ENCODE measurements at places on chromosomes 4 and X.
A peak's percentile ranks its signal among the peaks of the same experiment; 100 is the strongest.

- no peak for DNase-seq
Measured at GRCh38 chr4:145540235-145540634, 58.6 kb downstream of the SMAD1 start.

DNA sequence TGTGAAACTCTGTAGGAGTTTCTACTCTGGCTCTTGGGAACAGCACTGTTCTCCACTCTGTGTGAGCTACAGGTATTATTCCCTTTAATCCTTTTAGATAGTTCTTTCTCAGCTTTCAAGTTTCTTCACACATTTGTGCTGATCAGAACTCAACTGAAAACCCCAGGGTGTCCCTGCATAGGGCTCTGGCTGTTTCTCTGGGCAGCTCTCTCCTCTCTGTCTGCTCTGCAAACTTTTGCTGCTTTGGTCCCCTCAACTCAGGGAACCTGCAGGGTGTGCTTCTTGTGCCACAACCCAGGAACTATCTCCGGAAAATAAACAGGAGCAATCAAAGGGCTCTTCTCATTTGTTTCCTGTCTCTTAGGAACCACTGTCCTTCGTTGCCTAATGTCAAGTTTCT, 196.6 kb upstream of the GABRA2 start:
- no peak for DNase-seq

- DNase-seq: no peak
Measured at GRCh38 chrX:94576367-94577004, 902.5 kb downstream of the FAM133A start.

- no peak for DNase-seq
Measured at GRCh38 chr4:158710814-158711213, 12.4 kb downstream of the PPID start.

DNA sequence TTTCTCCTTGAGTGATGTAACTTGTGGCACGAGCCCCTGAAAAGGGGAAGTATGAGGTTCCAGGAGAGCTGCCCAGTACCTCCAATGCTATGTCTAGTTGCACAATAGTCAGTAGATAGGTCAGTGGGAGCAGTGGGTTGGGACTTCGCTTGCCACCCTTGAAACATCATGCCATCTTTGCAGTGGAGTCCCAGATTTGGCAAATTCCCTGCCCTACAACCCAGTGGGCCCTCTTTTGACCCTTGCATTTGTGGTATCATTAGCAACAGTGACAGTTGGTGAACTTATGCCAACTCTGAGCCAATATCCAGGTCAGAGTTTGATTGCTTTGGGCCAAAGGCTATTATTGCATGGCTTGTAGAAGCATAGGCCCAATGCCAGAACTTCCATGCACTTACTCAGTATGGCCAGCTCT, 12.3 kb downstream of the FHL1 start:
- DNase-seq: no peak

DNA sequence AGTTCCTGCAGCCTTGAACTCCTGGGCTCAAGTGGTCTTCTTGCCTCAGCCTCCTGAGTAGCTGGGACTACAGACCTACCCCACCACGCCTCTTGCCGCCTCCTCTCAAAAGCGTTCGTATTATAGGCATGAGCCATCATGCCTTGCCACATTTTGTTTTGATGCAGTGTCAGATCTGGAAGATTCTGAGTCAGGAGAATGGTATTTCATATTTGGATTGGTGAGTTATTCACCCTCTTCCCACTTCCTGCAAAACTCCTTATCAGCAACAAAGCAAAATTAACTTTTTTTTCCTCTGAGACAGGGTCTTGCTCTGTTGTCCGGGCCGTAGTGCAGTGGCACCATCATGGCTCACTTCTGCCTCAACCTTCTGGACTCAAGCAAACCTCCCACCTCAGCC, 29.6 kb downstream of the REST start:
- DNase-seq: no peak

- DNase-seq: no peak
Measured at GRCh38 chr4:47736146-47736545, 101.7 kb downstream of the CORIN start.

- DNase-seq: no peak
Measured at GRCh38 chr4:72358483-72358882, 210.5 kb downstream of the ADAMTS3 start.

DNA sequence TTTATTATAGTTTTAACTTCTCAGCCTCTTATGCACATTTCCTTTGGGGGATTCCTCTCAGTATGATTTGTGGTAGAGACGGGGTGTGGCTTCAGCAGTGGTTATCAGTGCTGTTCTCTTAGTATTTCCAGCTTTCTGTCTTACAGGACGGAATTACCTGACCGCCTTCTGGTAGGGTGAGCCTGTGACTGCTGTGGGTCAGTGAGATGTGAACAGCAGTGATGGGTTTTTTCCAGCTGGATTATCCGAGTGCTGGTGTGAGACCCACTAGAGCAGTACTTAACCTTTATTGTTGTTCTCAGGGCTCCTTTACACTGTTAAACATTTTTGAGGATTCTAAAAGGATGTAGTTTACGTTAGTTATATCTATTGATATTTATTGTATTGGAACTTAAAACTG, 135.2 kb downstream of the SLIT2 start:
- DNase-seq: no peak

GRCh38 chrX:29082558-29082957, 495.3 kb downstream of the IL1RAPL1 start:
- DNase-seq: no peak

DNA sequence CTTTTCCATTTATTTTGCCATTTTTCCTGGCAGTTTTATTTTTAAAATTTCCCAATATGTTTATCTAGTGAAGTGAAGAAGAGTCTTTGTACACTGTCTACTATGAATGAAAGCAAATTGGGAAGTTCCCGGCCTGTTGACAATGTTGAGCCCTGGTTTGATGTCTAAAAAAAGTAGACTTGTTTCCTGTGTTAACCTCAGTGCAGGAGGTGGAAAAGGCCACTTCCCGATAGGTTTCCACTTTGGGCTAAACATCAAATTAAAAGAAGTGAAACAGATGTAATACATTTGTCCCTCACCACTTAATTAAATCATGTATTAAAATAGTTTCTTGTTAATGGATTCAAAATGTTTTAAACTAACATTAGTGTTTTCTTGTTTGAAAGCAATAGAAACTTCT, 30.0 kb downstream of the BBS12 start:
- no peak for DNase-seq

DNA sequence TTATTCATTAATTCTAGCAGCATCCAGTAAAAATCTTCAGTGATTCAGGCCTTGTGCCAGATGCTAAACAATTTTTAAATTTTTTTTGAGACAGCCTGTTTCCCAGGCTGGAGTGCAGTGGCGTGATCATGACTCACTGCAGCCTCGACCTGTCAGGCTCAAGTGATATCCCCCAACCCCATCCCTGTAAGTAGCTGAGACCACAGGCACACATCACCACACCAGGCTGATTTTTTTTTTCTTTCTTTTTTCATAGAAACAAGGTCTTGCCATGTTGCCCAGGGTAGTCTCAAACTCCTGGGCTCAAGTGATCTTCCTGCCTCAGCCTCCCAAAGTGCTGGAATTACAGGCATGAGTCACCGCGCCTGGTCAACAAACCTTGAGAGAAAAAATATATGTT, 705.5 kb downstream of the ARAP2 start:
- DNase-seq: no peak

DNA sequence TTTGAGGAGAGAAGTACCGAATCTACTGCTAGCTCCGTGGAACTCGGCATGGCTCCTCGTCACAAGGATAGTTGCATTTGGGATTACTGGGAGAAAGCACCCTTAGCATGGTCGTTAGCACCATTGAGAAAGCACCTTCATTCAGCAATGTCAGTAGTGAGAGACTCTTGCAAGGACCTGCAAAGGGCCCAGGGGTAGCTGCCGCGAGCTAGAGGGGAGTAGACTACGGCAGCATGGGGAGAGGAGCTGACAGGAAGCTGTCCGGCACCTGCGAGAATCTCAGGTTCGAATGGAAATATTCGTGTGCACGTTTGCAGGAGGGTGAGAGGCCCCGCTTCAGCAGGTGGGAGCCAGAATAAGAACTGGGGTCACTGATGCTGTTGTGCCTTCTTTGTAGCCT, 20.2 kb downstream of the TLR10 start:
- no peak for DNase-seq

GRCh38 chrX:17968367-17968766, 107.3 kb upstream of the RAI2 start:
- DNase-seq: no peak

- peak; percentile 51 for DNase-seq
Measured at GRCh38 chr4:176002007-176002613, 63.5 kb upstream of the WDR17 start.

DNA sequence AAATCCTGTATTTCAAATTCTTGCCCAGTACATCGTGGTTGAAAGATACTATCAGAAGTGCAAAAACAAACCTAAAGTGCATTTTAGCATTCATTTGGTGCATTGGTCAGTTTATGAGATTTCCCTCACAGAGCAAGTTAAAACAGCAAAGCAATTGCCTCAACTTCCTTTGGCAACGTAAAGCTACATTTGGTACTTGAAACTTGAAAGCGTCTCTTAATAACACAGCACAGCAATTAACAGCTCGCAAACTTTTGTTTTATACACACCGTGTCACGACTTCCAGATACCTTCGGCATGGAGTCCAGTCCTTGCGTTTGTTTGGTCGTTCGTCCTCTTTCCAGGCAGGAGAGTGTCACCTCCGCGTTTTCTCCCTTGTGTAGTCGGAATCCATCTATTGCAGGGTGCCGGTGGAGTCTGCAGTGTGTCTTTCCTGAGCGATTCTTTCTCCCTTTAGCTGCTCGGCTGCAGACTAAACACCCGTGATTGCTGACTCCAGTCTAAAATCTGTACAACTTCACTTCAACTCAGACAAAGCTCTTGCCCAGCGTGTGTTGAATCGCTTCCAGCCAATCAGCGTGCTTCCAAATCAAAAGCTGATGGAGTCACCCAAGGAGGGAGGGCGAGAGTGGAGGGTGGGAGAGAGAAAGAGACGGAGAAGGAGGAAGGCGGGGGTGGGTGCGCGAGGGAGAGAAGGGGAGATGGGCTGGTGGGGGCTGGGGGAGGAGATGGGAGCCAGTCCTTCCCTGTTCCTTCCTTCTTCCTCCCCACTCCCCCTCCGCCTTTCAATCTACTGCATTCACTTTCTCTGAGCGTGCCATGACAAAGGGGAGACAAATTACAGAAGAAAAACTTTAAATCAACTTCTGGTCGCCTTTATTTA, at the start of gene PCDH18:
TSS of gene PCDH18 (minus strand) at position 509 of the 883 bp plus-strand sequence. CDS start at position 103, 406 bp downstream.
- no peak for DNase-seq

DNA sequence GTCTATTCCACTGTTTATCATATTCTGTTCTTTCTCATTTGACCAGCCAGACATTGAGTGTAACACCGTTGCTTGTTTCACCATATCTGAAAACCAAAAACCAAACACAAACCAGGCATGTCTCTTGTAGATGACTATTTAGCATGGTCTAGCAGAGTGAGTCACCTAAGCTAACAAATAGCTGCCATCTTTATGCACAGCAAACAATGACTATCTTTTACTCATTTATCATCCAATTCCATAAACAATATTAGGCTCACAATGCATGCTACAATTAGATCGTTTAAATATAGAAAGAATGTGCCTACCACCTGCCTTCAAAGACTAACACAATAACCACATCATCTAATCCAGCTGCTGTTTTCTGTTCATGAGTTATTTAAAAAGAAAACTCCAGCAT, 495.4 kb downstream of the PCDH19 start:
- DNase-seq: no peak

- no peak for DNase-seq
Measured at GRCh38 chr4:76420188-76420761, 666 bp downstream of the CCDC158 start.

- no peak for DNase-seq
Measured at GRCh38 chr4:89855236-89855635, 18.3 kb upstream of the SNCA start.

DNA sequence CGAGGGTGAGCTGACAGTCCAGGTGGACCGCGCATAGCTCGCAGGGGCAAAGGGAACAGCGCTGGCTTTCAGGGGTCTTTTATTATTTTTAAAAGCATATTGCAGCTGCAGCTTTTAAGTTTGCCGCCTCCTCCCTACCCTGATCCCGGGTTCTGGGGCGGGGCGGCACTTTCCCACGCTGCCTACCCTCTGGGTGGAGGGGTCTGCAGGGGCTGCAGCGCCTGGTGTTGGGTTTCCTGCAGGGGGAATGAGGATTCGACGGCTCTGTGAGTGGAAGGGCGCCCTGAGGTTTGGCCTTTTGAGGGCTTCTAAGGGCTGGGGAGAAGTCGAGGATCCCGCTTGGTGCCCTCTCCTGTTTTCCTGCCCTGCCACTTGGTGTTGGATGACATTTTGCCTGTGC, 80.7 kb upstream of the SCML1 start:
- no peak for DNase-seq

DNA sequence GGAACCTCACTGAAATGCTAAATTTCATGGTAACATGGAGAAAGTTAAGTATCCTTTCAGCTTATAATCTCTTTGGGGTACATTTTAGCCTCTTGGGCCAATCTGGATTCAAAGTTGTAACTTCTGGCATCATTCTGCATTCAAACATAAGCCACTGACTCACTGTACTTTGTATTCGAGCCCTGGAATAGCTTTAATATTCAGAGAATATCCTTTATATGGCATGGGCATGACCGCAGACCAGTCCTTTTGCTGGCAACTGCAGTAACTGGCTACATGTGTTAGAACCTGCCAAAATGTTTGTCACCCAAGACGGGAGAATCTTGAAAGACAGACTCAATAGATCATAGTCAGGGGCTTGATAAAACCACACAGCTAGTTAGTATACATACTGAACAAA, 3.3 kb downstream of the GASK1B start:
- DNase-seq: no peak

DNA sequence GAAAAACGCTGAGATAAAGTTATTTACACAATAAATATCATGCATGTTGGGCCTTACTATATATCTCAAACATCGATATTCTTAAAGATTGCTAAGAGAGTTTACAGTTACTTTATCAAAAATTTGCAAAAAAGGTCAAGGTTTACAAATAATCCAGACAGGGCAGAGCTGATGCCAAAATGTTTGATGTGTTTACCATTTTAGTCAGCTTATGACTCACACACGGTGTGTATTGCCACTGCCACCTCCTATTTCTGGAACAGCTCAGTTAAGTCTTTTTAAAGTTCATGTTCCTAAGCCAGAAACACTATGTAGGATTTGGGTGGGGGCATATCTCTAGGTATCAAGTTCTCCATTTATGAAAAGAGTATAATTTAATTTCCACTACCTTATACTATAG, 580.6 kb downstream of the INPP4B start:
- DNase-seq: no peak

DNA sequence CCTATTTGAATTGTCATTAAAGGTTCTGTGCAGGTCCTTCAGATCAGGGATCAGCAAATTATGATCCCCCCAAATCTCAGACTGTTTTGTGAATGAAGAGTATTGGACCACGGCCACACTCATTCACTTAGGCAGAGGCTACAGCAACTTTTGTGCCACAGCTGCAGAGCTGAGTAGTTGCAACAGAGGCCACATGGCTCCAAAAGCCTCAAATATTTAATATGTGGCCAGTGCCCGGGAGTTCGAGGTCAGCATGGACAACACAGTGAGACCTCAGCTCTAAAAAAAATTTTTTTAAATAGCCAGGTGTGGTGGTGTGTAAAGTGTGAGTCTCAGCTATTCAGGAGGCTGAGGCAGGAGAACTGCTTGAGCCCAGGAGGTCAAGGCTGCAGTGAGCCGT, 100.7 kb downstream of the NSUN7 start:
- DNase-seq: no peak

GRCh38 chrX:141960578-141960977, 56.9 kb downstream of the MAGEC1 start:
- DNase-seq: no peak

GRCh38 chrX:153724252-153725038, at the start of the genes ABCD1 and BCAP31:
ABCD1 (plus strand) TSS chrX:153724856; CDS start chrX:153725267, 411 bp downstream.
BCAP31 (minus strand) TSS chrX:153724387; CDS start chrX:153723244, 1,143 bp downstream.
- peak; percentile 90 for DNase-seq

GRCh38 chr4:161002386-161002785, 1161.4 kb downstream of the FSTL5 start:
- DNase-seq: no peak
